Stimulated activated CD4-positive, alpha-beta T cell treated with anti-CD3 and anti-CD28 coated beads, Interleukin-15, amount 100 ng/mL, for 1 hour (primary cell): ENCODE measurements at places on chromosomes 12 and 14.

- no peak for DNase-seq
These were observed 149.7 kb upstream of the SLC16A7 start for GRCh38 chr12:59446116-59446515.

GRCh38 chr12:17818931-17819330, 271.1 kb downstream of the RERGL start:
- DNase-seq, result no peak

DNA sequence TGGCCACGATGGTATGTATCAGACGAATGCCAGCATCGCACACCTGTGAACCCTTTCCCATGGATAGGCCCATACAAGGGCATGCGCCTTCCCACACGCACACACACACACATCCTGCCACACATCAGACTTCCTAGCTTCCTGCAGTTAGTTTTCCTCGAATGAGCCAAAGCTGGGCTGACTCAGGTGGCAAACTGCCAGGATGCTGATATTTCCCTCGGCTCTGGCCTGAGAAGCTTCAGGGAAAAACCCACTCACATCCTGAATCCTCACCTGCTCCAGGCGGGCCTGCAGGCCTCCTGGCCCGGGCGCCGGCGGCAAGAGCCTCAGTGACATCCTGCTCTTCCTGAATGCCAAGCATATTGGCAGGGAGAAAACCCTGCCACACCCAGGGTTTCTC, 22.4 kb downstream of the CALM1 start:
- DNase-seq, result no peak

DNA sequence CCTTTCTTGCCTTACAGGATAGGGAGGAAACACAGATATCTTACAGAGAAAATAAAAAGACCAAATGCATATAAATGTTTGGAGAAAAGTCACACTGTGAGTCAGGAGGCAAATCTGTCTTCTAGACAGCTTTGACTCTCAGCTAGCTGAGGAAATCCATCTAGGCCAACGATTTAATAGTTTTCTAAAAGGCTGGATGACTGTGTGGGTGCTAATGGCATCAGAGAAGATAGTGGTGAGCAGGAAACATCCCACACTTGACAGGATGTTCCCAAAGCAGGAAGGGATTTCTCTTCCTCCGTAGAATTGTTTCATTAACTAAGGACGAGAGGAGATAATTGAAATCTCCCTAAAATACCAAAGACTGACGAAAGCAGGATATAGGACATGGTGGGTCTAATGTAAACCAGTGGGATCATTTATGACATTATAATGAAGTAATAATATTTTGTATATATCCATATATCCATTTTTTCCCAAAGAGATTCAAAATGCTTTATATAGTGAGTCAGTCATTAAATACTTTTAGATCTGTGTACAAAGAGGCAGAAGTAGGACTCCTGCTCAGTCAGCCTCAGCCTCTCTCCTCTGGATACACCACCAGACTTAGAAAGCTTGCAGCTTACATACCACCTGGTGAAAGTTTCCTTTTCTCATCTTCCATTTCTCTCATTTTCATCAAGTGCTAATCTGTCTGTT, 44.3 kb upstream of the PSMA6 start:
- DNase-seq, result no peak

GRCh38 chr12:80272387-80272915, 171.6 kb upstream of the PTPRQ start:
- DNase-seq, result no peak

- DNase-seq, result no peak
These were observed 95.0 kb downstream of the FOXN4 start for GRCh38 chr12:109214131-109214530.

DNA sequence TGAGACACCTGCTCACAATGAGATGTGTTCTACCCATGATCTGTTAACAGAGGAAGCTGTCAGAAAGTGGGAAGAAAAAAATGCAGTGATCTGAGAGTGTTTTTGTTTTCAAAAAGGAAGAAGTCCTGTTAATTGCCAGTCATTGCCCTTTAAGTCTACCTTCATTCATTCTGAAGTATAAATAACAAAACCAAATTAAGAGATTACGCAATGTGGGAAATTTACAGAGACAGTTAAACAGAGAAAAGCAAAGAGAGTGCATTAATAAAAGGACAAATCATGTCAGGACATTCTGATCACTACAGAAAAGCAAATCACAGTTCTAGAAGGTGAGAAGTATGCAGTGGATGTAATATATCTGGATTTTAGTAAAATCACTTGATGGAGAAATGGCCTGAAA, 154.2 kb downstream of the NRXN3 start:
- DNase-seq, result no peak

DNA sequence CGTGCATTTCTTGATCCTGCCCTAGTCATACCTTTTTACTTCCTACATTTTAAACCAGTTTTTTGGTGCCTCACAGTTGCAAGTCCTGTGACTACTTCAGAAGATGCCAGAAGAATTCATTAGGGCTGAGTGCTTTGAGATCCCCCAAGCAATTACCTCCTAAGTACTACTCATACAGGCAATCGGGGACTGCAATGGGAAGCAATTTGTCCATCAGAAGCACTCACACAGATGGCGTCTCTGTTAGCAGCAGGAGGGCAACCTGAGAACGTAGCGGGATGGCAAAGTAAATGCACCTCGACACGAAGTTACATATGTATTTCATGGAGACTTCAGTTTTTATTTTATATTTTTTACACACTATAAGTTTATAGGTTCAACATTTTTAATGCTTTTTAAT, 188.3 kb downstream of the CAPZA3 start:
- no peak for DNase-seq

DNA sequence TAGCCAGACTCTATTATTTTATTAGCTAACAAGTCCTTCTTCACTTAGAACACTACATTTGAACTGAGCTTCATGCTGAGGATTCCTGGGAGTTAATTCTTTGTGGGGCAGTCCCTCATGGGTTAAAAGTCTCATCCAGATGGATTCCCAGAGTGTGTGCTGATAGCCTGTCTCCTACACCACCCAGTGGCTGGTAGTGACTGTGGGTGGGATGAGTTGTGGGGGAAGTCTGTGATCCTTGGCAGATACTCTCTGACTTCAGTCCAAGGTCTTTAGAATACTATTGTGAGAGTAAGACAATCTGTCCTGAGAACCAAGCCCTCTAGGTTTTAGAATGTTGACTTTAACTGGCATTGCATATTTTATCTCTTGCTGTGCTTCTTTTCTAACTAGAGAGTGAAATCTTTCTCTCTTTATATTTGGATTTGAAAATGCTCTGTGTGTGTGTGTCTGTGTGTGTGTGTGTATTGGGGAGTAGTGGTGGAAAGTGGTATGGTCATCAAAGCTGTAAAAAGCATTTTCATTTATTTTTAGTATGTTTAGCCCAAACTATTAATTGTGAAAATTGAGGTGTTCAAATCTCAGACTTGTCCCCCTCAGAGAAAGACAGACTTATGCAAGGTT, 37.3 kb downstream of the AKAP6 start:
- no peak for DNase-seq

DNA sequence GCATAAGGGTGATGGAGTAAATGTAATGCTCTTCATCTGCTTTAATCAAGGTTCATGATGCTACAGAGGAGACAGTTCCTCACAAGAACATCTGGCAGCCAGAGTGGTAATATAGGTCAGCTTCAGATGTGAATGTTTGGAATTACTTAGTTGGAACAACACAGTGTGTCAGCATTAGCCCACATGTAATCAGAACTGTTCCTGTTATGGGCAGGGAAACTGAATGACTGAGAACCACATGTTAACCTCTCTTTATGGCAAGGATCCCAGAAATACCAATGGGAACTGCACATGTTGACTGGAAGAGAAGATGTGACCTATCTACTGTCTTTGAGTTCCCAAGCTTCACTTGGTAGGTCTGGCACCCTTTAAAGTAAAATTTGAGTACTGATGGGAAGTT, 390.1 kb upstream of the PDE3A start:
- no peak for DNase-seq

DNA sequence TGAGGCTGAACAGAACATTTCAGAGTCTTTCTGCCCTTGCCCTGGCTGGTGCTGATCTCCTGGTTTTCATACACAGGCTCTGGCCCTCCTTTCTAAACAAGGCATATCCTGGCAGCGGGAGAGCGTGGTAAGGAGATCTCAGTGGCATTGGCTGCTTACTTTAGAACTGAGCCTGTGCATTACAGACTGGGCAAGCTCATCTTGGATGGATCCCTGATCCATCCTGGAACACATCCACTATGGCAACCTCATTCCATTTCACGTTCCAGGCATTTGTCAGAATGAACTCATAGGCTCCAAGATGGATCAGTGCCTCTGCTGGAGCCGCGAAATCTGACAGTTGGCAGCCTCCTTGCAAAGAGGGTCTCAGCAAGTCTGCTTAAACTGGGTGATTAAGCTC, 224.5 kb upstream of the PELI2 start:
- no peak for DNase-seq

DNA sequence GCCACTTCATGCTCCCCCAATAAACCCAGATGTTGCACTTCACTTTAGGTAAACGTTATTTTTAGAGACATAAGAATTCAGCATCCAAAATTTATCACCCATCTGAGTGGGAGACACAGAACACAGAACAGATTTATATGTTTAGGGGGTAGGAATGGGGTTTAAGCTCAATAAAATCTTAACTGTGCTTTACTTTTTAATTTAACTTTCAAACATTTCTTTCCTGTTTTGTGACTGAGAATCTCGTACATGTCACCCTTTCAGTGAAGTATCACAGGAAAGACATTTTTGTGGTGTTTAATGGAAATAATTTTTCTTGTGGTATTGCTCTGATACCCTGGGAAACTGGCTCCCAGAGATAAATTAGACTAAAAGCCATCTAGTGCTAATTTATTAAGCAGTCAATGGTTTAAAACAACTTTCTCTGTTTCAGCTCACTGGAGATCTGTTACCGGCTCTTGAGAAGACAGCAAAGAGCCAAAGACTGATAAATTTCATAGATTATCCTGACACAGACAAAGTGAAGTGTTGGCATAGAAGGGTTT, 148.0 kb upstream of the BMP4 start:
- DNase-seq, result no peak

DNA sequence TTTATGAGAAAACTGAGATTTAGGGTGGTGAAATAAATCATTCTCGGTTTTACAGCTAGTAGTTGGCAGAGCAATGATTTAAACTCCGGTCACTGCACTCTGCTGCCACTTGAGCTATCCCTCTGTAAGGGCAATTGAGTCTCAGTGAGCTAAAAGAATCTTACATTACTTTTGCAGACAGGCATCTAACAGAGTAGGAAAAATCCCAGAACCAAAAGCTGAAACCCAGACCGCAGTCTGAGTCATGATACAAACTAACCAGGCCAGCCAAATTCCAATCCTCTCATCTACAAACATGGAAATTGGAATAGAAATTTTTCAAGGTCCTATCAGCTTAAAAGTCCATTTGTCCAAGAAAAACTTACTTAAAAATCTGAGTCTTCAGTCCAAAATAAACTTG, 73.7 kb downstream of the ANKS1B start:
- DNase-seq, result no peak

GRCh38 chr12:132071040-132071810, 72.9 kb downstream of the DDX51 start:
- DNase-seq, result no peak

DNA sequence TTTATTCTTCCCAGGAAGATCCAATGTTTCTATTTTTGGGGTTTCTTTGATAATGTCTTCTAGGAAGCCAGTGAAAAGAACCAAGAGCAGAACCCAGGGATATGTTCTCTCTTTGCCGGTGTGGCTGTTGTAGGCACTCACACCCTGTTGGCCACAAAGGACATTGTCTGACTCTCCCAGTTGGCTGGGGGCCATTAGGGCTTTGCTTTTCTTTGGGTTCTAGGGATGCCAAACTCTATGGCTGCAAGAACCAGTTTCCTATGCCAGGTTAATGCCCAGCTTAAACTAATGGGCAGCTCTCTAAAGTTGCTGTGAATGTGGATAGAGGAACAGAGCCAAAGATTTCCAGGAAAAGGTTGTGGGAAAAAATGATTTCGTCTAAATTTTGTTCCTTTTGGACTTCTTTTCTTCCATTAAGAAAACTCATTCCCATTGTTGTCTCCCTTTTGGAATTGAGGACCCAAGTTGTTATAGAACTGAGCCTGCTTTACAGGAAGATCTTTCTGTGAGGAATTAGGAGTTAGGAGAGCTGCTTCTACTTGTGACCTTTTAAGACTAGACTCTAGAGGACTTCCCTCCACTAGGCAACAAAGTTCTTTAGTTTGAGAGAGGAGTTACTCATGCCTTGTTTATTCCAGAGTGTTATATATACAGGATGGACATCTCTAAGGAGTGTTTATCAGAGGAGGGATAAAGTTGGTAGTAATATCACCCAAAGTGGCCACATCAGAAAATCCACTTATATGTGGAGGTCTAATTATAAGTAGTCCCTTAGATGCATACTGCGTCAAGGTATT, 13.1 kb downstream of the COPZ1 start:
- no peak for DNase-seq

DNA sequence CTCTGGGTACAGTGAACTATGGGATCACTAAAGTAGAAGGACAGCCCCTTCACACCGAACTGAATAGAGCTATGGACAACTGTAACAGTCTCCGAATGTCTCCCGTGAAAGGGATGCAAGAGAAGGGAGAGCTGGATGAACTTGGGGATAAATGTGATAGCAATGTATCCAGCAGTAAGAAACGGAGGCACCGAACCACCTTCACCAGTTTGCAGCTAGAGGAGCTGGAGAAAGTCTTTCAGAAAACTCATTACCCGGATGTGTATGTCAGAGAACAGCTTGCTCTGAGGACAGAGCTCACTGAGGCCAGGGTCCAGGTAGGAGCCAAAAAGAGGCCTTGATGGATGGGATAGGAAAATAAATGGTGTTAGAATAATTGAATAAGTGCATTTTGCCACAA, 3.5 kb downstream of the ALX1 start:
- DNase-seq, result no peak

DNA sequence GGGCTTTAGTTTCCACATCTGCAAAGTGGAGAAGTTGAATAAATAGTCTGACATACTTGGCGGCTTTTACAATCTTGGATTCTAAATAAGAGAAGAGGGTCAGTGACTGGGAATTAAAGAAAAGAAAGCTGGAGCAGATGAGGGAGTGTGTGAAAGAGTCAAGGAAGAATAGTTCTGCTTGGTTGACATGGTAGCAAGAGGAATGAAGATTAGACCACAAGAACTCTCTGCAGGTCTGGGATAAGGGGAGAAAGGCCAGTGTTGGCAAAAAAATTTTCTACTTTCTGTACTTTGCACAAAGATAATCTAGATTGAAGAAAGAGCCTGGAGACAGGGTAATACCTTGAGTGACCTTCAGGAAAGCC, 5.9 kb downstream of the ITGB7 start:
- DNase-seq, result no peak

- no peak for DNase-seq
These were observed 328.1 kb downstream of the BCL11B start for GRCh38 chr14:98943907-98944306.

GRCh38 chr14:36238666-36239363, 62.3 kb upstream of the PTCSC3 start:
- DNase-seq, result no peak

- DNase-seq, result no peak
These were observed 9.6 kb upstream of the PTPRB start for GRCh38 chr12:70646850-70647249.
